ENCODE measurements at places on chromosomes 7 and 10.

DNA sequence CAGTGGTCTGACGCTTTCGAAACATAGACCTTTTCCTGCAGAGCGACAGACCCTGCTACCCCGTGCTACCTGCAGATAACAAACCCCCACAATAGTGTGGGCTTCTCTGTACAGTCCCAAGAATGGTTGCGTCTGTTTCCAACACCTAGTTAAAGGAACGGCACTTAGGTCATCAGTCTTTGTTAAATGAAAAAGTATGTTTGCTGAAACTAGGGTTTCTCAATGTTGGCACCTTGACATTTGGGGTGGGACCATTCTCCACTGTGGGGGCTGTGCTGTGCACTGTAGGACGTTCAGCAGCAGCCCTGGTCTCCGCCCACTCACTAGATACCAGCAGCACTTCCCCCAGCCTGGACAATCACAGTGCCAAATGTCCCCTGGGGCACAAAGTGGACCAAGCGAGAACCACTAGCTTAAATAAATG, 13.7 kb downstream of the TECTB start:
- no peak for DNase-seq

GRCh38 chr7:27110186-27111031, 7.9 kb upstream of the HOXA2 start:
- no peak for DNase-seq

DNA sequence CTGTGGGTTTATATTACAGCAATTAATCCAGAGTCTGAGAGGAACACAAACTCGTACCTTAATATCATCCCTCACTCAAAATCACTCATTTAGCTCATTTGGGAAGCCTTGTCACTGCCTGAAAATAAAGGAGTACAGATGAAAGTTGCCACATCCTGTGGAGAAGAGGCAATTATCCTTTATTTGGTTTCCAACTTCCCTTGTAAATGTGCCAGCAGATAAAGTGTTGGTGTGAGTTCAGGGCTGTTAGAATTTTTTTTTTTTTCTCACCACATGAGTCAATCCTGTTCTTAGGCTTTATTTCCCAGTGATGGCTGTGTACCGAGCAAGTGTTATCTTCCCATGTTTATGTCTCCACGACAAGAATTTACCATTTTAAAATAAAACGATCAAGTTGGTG, 99.0 kb upstream of the SMIM30 start:
- DNase-seq, result no peak

GRCh38 chr10:118882741-118883140, 128.0 kb upstream of the CACUL1 start:
- DNase-seq, result no peak

GRCh38 chr7:157573244-157573643, 236.4 kb downstream of the DNAJB6 start:
- DNase-seq, result no peak

DNA sequence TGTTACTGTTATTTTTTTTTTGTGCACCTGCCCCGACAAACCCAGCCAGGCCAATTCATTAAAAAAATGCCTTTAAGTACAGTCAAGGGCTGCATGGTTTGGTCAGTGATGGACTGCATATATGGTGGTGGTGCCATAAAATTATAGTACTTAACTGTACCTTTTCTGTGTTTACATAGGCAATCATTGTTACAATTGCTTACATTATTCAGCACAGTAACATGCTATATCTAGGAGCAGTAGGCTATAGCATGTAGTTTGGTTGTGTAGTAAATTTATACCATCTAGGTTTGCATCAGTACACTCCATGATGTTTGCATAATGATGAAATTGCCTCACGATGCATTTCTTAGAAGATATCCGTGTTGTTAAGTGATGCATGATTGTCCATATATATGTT, 58.0 kb downstream of the STK31 start:
- no peak for DNase-seq

GRCh38 chr7:110898516-110898915, 192.4 kb upstream of the LRRN3 start:
- no peak for DNase-seq

- no peak for DNase-seq
These were observed 13.3 kb upstream of the MIOS start for GRCh38 chr7:7553386-7553785.

DNA sequence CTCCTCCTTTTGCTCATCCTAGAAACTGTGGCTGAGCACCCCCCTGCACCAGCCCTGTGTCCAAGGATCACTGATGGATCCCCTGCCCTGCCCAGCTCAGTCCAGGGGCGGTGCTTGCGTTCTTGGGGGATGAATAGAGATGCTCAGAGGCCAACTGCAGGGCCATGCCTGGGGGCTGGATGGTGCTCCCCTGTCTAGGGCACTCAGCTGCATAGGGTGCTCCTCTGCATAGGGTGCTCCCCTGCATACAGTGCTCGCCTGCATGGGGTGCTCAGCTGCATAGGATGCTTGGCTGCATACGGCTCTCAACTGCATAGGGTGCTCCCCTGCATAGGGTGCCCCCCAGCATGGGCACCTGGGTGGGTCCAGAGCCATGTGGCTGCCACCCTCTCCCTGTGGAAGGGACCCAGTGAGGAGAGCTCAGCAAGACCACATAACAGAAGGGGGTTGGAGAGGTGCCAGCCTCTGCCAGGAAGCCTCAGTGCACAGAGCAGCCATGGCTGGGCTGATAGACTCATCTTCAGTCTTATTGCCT, 95.0 kb downstream of the BMS1 start:
- DNase-seq, result no peak

DNA sequence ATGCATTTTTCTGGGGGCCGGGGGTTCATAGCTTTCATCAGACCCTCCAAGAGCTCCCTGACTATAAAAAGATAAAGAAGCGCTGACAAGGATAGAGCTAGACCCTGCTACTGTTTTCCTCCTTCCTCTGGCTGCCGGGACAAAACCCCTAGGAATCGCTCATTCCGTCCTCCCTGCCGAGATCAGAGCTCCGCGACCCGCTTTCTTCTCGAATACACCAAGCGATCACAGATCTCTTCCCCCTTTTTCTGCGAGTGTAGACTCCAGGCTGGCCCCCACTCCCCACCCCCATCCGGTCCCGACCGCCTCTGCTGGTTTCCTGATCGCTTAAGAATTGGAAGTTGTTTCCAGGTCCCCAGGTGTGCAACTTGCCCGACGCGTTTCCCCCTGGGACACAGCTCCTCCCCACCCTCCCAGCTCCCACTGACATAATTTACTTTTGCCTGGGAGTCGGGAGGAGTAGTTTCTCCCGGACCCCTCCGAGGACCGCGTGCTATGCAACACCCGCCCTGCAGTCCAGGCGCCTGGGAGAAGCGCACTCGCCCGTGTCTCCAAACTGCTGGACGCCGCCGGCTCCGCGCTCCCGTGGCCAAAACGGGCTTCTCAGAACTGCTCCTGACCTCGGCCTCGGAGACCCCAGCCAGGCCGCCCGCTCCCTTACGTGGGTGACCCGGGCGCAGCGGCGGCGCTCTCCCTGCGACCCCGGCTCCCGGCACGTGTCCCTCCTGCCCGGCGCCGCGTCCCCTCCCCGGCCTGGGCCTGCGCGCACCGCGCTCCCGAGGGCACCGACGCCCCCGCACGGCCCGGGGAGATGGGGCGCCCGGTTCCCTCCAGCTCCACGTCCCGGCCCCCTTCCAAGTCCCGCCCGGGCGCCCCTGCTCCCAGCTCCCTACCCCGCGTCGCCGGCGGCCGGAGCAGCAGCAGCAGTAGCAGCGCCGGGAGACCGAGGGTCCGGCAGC, 552 bp downstream of the IL15RA start:
- DNase-seq, result no peak

DNA sequence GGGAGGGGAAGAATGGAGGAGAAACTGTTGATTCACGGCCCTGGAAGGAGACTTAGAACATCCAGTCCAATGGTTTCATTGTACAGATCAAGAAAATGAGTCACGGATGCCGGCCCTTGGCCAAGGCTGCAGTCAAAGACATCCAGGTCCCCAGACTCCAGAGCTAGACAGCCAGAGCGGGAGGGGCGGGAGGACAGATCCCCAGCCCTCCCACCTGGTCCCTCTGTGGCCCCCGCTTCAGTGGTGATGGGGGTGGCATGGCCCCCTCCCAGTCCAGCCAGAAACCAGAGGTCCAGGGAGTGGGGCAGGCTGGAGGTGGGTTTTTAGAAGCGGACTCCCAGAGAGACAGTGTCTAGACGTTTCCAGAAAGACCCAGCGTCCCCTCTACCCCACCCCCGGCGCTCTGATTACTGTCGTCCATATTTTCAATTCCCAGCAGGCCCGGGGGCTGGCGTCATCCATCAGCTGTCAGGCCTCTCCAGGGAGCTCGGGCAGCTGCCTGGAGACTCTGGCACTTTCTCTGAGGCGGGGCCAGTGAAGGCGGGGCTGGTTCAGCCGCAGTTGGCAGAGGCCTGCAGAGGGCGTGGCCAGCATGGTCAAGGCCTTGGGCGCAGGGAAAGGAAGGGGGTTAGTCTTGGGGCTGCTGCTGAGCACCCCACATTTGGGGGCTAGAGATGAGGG, 8.0 kb upstream of the HSPB1 start:
- DNase-seq, result peak; percentile 60

- DNase-seq, result no peak
These were observed 56.8 kb downstream of the CLIP2 start for GRCh38 chr7:74345970-74346369.

DNA sequence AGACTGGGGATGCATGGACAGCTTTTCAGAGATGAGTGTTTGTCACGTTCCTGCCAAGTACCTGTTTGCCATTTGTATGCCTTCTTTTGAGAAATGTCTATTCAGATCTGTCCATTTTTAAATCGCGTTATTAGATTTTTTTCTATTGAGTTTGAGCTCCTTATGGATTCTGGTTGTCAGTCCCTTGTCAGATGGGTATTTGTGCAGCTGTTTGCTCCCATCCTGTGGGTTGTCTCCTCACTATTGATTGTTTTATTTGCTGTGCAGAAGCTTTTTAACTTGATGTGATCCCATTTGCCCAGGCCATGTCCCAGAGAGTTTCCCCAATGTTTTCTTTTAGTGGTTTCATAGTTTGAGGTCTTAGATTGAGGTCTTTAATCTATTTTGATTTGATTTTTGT, 5.5 kb upstream of the PRKAR1B start:
- DNase-seq, result no peak

DNA sequence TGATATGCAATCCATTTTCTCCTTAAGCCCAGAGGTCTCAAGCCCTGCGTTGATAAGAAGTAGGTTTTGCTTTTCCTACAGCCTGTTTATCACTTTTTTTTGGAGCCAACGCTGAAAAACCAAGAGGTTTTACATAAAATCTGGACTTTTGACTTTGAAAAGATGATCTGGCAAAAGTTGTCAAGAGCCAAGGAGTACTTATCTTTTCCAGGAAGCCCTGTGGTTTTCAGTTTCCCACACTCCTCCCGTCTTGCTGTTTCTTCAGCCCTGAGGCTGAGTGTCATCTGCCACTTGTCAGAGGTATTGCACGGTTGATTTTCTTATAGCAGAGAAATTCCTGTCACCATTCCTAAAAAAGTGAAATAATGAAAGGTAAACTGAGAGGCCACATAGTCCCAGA, 108.7 kb downstream of the TYW1 start:
- no peak for DNase-seq

DNA sequence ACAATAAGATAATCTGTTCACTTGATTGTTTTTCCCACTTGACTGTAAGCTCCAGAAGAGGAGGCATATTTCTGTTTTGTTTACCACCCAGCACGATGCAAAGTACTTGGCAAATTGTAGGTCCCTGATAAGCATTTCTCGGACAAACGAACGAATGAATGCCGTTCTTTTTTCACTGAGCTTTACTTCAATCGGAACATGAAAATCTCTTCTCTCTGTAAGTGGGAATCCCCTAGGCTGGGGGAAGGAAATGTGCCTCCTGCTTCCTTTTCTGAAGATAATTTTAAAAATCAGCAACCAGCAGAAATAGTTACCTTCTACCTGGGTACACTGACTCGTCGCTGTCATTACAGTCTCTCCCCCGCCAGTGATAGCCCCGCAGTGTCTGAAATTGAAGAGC, 102.9 kb downstream of the AOAH start:
- no peak for DNase-seq

DNA sequence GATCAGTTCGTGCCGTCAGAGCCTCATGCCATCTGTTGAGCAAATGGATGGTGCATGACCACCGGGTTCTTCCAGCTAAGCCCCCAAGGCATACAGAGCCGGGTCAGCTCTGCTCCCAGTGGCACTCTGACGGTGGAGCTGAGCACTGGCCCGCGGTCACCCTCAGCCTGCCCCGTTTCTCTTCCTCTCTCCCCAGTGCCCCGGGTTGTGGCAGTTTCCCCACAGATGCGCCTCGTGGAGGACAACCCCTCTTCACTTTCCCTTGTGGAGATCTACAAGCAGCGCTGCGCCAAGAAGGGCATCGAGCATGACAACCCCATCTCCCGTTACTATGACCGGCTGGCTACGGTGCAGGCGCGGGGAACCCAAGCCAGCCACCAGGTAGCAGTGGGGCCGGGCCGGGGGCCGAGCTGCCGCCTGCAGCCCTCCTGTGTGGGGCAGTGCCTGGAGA, 129.9 kb downstream of the TRRAP start:
- no peak for DNase-seq

DNA sequence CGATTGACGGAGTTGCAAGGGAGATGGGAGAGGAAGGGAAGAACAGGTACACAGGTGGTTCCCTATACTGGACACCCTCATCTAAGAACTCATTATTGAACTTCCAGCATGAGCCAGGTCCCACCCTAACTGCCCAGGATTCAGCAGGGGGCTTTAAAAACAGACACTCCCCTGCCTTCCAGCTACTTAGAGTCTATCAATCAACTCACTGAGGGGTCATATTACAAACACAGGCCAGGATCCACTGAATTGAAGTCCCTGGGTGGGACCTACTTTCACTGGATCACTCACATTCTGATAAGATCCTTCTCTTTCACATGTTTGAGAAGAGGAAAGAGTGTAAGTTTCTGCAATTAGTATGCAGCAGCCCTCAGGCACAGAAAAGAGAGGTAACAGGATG, 92.8 kb downstream of the ITGA8 start:
- DNase-seq, result no peak

- no peak for DNase-seq
These were observed 46.2 kb downstream of the ZNF438 start for GRCh38 chr10:30985512-30985911.

DNA sequence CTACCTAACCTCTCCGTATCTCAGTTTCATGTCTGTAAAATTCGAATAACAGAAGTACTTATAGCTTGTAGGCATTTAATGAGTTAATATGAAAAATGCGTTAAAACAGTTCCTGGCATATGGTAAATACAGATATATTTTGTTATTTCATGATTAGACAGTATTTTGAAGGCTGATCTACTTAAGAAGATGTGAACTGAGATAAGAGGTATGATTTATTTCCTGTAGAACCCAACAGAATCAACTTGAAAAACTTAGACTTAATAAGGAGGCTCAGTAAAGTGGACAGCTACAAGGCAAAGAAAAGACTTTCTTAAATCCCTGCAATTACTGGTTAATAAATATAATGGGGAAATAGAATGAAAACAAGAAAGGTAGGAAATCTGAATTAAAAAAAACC, 103.3 kb downstream of the FANK1 start:
- no peak for DNase-seq

- DNase-seq, result no peak
These were observed 680.9 kb upstream of the LRRTM3 start for GRCh38 chr10:66244953-66245352.

DNA sequence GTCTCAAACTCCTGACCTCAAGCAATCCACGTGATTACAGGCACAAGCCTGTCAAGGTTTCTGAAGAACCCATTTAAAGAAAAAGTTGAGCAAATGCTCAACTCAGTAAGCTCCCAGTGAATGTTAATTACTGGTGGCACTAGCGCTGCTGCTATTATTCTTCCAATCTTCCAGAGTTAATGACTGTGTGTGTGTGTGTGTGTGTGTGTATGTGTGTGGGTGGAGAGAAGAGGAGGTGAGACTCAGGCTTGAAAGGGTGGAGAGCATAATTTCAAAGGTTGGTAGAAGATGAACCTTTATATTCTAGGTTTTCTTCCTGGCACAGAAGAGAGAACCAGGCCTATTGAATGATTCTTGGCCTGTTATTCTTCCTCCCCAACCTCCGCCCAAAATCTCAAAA, 11.6 kb upstream of the NPVF start:
- DNase-seq, result no peak

All from WERI-Rb-1 (cell line).